ENCODE measurements at places on chromosomes 3 and 15.

DNA sequence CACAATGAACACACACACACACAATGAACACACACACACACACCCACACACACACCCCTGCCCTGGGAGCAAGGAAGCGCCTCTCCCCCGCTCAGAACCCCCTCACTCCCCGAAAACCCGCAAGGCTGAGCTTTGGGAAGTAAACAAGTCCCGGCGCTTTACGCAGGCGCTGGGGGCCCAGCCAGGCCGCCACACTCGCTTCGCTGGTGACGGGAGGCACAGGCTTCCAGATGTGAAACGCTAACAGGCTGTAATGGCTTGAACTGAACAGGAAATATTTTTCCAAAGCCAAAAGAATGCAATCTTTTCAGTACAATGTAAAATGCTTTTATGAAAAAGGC is 122.7 kb upstream of the IGF1R start:
- DNase-seq, result no peak

- DNase-seq, result no peak
Observed at GRCh38 chr15:45473068-45473467, 49.5 kb downstream of the SLC30A4 start.

GRCh38 chr3:64551697-64552096 is 136.1 kb downstream of the ADAMTS9 start:
- DNase-seq, result no peak

DNA sequence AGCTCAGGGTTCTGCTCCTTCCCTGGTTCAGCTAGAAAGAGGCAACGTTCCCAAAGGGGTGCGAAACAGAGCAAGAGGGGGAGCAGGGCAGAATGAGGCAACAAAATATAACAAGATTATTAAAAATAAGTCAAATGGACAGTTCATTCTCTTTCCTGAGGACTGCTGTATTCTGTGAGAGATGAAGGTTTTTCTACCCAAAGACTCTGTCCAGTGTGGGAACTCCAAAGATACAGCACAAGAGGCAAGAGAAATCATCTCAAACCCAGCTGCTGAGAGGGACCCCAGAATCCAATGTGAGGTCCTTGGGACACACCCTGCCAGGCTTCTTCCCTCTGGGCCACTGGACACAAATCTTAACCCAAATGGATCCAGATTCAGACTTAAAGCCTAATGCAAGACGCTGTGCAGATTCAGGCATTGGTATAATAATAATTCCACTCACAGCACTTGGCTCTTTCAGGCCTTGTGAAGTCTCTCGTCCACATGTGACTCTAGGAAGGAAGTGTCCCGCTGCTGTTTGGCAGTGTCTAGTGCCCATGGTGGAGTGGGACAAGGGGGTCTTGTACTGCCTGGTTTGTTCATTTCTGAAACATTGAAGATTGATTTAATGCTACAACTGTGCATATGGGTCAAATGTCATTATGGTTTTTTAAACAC is 14.5 kb upstream of the ARHGAP31 start:
- no peak for DNase-seq

- DNase-seq, result no peak
Observed at GRCh38 chr15:71249986-71250385, 134.7 kb downstream of the THSD4 start.

- no peak for DNase-seq
Observed at GRCh38 chr15:69653306-69653705, 200.7 kb downstream of the RPLP1 start.

GRCh38 chr3:182078316-182078715 is 366.6 kb downstream of the SOX2 start:
- no peak for DNase-seq

DNA sequence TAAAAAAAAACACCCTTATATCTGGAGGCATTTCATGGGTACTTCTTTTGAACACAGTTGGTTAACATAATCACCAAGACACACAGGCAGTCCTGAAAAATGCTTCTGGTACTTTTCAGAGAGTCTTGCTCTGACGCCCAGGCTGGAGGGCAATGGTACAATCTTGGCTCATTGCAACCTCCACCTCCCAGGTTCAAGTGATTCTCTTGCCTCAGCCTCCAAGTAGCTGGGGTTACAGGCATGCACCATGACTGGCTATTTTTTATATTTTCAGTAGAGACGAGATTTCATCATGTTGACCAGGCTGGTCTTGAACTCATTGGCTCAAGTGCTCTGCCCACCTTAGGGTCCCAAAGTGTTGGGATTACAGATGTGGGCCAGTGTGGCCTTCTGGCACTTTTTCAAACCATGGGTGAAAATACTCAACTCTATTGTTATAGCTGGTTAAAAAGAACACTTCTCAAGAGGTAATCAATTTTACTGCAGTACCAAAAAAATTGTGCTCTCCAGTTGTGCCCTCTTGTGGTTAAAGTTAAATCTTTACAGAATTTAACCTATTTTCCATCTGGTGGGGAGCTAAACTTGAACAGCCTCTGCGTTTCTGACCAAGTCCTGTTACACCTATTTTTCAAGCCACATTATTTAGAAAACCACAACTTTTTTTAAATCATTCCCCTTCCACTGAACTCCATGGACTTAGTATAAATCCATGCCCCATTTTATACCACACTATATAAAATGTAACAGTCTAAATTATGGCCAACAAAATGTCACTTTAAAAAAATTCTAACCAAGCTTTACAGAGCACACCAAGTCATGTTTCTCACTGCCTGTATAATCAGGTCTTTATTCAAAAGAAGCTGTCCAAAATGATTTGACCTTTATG is 1.2 kb upstream of the SNAPC5 start:
- DNase-seq, result peak; percentile 62

DNA sequence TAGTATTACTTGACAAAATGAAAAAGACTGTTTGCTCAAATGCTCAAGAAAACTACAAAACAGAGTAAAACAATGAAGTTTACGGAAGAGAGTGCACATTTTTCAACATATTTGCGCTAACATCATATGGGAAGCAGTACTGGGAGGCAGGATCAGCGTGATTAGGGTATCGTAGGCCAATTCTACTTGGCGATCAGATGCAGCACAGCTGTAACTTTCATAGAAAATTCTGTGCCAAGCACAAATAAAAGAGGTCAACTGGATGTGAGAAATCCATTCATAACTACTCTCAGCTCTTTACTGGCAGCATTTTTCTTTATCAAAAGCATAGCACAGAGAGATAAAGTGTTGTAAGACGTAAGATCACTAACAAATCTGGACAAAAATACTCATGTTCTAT is 1196.3 kb upstream of the GBE1 start:
- no peak for DNase-seq

- DNase-seq, result peak; percentile 11
Observed at GRCh38 chr15:78353093-78353492, 12.9 kb downstream of the CRABP1 start.

GRCh38 chr3:186171521-186171920 is 62.6 kb upstream of the ETV5 start:
- no peak for DNase-seq

DNA sequence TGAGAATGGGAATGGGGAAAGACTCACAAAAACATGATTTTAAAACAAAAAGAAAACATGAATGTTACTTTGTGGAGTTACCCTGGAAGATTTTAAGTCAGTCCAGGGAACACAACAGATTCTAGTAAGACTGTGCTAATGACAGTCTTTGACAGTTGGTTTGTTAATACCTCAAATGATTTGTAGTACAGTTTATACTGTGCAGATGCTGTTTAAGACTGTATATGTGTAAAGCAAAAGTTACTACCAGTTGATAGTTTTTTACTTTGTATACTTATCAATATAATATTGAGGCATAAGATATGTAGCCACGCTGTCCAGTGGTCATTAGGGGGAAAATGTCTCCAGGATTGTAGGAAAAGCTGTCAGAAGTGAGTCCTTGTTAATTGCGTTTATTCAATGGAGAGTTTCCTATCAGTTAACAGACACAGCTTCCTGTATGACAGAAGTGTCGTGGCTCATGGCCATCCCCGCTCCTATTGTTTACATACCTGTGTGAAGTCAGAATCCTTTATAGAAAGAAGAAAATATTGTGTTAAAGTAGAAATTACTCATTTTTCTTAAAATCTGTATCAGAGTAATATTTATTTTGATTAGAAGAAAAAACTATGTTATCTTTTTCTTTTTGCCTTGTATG is 36.0 kb downstream of the NKIRAS1 start:
- no peak for DNase-seq

- DNase-seq, result no peak
Observed at GRCh38 chr3:152710549-152710948, 124.4 kb upstream of the P2RY1 start.
